ENCODE measurements at places on chromosomes 1 and 21.

DNA sequence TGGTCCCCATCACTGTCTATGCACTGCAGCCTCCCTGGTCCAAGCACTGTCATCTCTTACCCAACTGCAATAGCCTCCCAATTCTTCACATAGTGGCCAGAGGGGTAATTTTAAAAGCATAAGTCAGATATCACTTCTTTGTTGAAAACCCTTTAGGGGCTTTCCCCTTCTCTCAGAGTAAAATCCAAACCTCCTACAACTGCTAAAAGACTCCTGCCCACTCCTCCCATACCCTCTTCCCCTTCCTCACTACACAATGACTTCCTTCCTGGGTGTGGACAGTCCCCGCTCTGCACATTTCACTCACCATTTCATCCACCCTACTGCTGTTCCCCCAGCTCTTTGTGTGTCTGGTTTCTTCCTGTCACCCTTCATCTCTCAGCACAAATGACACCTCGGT, 8.3 kb downstream of the MCOLN2 start:
- no peak for DNase-seq

GRCh38 chr1:30051777-30052176, 671.6 kb downstream of the MATN1 start:
- DNase-seq, result no peak

DNA sequence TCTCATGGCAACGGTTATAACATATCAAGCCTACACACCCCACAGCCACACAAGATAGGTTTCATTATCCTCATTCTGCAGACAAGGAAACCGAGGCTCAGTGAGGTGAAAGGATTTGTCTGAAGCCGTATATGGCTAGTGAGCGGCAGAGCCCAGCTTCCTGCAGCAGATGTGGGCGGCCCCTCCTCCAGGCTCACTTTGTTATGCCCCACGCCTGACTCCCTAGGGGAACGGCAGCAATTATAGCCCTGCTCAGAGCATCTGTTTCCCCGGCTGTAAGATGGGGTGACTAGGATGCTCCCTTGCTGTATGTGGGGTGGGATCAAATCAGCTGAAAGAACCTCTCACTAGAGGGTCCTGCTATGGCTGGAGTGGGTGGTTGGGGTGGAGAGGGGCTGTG, 22.1 kb downstream of the GRHL3 start:
- DNase-seq, result no peak

DNA sequence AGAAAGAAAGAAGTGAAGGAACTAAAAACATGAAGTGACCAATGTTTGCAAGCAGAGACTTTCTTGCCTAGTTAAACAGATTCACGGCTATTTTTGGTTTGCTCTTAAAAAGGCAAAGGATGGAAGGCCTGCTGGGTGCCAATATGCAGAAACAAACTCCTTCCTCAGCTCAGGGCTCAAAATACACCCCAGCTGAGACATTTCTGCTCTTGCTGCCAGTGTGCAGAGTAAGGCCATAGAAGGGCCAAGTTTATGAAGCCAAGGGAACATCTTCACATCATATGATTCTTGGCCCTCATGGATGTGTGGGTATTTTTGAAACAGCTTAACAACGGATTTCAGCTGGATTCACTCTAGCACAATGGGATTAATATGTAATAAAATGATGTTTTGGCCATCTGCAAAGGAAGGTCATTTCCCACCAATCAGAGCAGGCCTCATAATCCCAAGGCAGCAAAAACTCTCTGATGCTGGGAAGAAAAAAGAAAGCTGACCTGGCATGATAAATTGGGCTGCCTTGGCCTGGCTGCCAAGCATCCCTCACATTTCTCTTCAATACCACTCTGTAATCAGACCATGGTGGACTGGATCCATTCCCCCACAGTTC, 70.7 kb downstream of the CAPZB start:
- DNase-seq, result no peak

DNA sequence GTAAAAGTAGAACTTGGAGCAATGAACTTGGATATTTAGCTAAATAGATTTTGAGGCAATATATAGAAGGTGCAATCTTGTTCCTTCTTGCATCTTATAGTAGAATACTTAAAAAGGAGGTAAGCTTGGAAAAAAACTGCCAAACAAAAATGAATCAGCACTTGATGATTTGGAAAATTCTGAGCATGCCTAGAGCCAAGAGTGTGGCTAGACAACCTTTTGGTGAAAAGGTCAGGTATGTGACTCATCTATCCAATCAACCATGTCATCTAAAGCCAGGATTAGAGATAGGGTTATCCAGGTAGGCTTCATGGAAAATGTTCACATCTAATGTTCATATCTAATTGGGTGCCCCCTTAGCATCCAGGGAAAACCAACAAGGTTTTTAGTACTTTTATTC, 515.0 kb downstream of the COL11A1 start:
- no peak for DNase-seq

DNA sequence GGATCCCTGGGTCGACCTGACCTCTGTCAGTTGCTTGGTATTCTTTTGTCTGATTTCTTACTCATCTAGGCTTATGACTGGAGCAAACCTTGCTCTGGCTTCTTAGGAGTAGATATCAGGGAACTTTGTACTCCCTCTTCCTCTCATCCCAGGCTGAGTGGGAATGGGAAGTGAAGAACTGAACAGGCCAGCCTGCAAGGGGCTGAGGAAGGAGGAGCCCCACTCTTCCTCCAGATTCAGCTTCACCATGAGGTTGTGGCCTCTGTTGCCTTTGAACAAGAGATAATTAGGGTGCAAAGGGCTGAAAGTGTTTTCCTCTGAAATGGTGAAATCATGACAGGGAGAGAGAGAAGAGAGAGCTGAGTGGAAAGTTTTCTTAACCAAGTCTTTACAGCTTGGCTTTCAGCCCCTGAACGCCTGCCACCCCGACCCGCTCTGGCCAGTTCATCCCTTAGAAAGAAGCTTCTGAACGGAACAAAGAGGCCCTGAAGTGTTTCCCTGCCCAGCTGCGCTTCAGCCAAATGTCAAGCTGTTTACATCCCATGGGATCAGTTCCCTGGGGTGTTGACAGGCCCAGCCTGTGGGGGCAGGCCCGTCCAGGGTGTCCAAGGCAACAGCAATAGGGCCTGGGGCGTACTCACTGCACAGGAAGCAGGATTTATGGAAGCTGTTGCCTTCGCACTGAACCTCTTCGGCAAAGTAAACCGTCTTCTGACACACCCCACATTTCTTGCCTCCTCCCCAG, 11.2 kb downstream of the CSRP1 start:
- DNase-seq, result no peak

DNA sequence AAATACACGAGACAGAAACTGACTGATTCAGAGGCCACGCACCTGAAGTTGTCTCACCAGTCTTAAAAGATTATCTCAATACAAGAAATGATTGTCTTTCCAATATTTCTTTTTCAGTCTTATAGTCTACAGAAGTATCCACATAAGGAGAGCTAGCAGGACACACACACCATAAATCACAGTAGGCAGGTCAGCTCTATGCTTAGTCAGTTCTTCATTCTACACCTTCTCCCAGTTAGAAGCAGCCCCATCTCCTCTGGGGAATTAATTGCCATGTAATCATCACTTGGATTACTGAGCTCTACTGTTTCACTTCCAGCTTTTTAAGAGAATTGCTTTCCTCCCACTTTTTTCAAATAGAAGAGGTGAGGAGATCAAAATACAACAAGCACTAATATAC, 59.6 kb downstream of the SMYD3 start:
- DNase-seq, result no peak

DNA sequence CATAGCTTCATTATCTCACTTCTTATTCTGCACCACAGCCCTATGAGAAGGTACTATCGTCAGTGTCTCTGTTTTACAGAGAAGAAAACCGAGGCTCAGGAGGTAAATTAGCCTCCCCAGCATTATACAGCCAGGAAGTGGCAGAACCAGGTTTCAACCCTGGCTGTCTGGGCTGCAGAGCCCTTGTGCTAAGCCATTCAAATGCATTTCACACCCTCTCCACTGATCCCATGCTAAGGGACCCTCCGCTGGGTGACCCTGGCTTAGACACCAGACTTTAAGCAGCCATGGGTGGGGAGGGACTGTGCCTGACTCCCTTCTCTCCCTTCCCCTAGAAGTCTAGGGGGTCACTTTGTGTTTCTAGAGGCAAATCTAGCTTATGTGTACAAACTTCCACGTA, 87.5 kb downstream of the RRAGC start:
- DNase-seq, result no peak

DNA sequence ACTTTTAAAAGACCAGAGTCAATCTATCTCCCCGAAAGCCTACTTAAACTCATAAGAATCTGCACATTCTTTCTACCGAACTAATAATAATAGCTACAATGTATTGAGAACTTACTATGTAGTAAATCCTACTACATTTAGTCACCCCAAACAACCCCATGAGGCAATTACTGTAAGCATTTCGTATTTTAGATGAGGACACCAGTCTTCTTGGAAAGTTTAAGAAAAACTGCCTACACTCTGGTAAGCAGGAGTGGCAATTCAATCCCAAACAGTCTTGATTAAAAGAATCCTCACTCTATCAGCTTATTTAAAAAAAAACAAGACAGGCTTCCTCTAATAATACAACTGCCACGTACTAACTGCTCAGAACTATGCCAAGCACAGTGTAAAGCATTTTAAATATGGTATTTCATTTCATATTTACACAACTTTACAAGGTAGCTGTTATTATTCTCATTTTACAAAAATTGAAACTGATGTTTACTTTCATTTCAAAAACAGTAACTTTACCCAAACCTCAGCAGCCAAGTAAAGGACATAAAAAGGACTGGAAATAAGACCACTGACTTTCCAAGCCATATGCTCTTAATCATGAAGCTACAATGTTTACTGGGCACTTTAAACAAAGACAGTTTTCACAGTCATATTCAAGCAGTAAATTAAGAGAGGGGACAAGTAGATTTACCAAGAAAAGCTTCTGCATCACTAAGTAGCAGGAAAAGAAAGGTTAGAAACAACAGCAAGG, 13.9 kb downstream of the ARID4B start:
- no peak for DNase-seq

DNA sequence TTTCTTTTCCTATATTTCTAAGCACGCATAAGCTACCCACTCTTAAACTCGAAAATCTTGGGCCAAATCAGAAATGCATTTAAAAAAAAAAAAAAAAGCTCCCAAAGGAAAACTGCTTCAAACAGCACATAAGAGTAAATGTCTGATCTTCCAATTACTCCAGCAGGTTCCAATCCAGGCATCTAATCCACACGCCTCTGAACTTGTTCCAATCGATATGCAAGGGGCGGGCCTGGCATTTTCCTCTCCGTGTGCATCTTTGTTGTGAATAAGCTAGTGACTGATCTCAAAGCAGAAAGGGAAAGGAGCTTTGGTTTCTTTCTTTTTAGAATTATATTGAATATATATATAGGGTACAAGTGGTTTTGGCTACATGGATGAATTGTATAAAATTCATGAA, 365.5 kb downstream of the PRDM2 start:
- no peak for DNase-seq

- peak; percentile 77 for DNase-seq
These were observed 25.0 kb upstream of the LAPTM5 start for GRCh38 chr1:30782361-30783255.

DNA sequence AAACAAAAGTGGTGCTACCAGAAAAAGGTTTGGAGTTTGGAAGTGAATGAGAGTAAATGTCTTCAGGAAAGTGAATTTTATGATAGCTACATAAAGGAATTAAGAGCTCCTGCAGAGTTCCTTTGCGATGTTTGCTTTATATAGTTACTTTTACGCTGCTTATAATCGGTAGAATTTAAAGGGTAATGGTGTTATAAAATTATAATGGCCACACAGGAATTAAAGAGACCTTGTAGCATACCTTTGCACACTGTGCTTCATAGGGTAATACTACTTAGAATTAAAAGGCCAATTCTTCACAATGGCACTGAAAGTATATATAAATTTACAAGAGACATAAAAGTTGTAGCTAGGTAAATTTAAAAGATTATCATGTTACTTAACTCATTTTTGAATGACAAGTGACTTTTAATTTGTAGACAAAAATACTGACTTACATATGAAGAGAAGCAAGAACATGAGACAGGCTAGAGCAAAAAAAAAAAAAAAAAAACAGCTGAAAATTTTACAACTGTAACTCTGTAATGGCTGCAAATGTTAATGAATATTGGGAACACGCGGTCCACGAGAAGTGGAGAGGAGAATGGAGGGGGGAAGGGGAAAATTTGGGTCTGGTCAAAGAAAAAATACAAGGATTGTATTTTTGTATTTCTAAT, 65.9 kb upstream of the LBR start:
- no peak for DNase-seq

- DNase-seq, result no peak
These were observed 1017.0 kb upstream of the TMPRSS15 start for GRCh38 chr21:19420565-19420964.

DNA sequence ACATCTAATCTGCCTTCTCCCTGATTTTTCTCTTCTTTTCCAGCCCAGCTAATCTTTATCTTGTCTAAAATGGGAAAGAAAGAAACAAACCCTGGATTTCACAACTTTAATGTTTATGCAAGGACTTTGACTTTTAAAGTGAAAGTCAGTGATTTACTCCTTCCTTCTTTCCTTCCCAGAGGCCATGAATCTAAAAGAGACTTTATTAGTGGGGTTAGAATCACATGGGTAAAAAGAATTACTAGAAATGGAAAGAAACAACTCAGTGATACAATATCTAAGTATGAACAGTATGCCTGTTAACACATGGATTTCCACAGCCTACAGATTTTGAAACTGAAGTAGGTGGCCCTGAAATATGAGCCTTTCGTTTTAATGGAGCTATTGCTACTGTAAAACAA, 59.8 kb upstream of the KCNK2 start:
- no peak for DNase-seq

DNA sequence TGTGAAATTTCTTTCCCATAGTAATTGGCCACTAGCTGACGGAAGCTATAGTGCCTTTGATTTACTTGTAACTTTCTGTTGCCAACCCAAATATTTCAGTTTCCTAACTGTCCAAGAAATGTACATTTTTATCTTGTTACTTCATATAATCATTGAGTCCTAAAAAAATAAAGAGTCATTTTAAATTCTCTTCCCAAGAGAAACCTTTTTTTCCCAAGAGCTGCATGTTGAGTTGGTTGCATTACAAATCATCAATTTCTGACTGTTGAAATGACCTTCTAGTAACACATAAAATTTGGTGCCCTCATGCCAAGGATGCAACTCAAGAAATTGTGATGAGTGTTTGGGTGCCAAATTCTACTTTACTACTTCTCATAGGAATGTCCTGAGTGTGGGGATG, 61.0 kb downstream of the HMCN1 start:
- no peak for DNase-seq

DNA sequence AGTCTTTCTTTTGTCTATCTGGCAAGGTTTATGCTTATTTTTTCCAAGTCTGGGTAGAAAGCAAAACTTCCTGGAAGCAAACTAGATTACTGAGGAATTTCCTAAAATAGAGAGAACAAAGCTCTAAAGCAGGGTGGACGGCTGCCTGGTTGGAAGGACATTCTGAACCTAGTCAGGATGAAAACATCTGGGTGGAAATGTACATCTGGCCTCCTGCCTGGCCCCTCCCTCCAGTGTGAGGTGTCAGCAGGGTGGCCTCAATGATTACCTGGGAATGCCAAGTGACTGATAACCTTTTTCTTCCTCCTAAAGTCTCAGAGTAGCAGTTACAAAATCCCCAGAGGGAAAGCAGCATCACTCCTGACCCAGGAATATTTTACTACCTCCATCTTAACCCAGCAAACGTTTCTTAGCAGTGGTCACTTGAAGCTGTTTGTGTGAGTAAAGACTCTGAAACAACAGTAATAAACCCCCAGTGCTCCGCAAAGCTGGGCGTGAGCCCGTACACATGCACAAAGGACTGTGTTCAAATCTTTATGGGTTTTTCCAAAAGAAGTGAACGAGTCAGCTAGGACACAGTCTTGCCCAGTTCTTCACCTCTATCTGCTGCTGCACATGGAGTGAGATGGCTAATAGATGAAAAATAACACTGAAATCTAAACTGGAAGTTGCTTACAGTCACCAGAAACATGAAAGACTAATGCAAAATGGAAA, 18.9 kb downstream of the ANGPTL7 start:
- no peak for DNase-seq
